Fibroblast of skin of left biceps (primary cell): ENCODE measurements at places on chromosomes 11 and 22.

DNA sequence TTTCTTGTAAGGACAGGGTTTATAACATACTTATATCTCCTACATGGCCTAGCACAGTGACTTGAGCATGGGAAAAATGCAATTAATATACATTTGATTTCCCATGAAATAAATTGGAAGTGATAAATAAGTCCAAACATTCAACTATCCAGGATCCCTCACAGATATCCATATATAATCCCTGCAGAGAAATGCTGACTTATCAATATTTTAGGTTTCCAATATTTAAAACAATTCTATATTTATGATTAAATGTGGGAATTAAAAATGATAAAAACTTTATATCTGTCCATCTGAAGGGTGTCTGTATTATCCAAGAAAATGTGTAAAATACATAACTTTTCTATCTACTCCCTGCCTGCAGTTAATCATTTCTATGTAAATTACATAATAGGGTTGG, 6.3 kb downstream of the OR10A4 start:
- DNase-seq: no peak

GRCh38 chr11:126547161-126547560, 191.7 kb downstream of the ST3GAL4 start:
- DNase-seq: peak; percentile 63

DNA sequence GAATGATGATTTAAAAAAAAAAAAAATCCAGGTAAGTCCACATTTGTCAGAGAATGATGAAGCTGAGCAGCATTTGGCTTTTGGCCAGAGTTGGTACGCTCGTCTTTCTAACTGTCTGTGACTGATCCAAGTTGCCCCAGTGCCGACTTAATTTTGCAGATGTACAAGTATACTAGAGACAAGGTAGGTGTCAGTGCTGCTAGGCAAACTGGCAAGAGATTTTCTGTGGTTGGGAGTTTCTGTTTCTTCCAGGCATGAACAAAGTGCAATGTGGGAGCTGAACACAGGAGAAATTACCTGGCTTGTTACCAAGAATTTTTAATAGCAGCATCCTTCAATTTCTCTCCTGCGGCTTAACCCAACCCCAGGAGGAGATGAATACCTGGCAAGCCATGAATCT, 307.7 kb downstream of the BUD13 start:
- no peak for DNase-seq

DNA sequence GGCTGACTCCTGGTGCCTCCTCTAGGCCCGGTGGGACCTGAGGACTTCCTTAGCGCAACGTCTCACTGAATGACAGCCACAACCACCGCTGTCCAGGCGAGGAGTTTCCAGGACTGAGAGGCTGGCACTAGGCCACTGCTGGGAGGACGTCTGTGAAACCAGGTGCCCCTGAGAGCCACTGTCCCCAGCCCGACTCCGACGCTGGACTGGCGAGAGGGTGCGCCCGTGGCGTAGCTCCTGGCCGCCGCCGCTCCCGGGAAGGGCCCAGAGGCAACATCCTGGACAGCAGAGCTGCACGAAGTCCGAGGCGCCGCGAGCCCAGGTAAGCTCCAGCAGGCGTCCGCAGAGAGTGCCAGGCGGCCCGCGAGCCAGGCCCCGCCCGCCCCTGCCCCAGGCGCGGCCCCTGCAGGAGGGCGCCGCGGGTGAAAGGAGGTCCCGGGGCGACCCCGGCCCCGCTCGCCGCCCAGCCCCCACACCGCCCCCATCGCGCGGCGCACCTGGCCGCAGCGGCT, 525 bp downstream of the DGCR2 start:
- no peak for DNase-seq

- DNase-seq: no peak
These were observed 65.2 kb upstream of the CTSC start for GRCh38 chr11:88402784-88403183.

- DNase-seq: no peak
These were observed 280.7 kb downstream of the BRD1 start for GRCh38 chr22:49546811-49547585.

GRCh38 chr22:50599816-50600455, 657 bp upstream of the MAPK8IP2 start:
- DNase-seq: no peak

GRCh38 chr11:75576499-75576918, 14.5 kb downstream of the SERPINH1 start:
- DNase-seq: no peak

DNA sequence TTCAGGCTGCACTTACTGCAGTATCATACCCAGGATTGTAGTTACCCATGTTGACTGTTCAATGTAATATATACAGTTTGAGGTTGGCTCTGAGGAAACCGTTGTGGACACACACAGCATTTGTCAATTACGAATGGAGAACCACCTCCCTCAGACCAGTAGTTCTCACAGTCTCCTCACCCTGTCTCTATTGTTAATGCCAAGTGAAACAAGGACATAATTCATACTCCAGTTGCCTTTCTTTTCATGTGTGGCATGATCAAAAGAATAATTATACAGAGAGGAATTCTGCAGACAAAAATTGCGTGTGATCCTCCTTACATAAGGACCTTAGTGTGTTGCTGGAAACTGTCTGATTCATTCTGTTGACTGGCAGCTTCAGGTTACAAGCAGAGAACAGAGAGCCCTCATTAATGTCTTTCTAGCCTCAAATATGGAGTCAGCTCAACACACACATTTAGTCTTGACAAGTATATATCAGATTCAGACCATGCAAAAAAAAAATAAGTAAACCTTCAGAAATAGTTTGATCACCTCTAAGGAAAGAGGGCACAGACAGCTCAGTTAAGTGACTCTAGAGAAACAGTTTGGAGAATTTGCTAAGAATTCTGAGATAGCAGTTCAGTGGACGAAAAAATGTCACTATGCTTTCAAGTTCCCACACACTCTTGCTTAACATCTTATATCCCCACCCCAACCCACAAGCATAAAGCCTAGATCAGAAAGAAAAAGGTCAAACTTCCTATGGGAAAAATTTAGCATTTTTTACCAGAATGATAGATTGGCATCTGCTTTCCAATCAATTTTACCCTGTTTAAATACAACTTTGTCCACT, 96.1 kb downstream of the MAML2 start:
- no peak for DNase-seq

DNA sequence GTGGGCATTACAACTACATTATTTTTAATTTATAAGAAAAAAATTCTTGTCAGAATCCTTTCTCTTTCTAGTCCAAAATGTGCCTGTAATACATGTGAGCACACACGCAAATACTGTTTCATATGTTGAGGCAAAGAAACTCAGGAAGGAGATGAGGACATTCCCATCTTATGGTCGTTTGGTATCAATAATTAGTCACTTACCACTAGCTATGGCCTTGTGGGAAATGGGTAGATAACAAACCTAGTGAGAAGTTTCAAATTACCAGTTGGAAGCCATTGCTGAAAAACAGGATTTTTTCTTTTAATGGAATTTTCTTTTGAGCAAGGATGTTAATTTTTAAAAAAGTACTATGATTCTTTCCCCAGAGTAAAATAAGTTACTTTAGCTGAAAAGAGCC, 25.7 kb downstream of the AMOTL1 start:
- no peak for DNase-seq

DNA sequence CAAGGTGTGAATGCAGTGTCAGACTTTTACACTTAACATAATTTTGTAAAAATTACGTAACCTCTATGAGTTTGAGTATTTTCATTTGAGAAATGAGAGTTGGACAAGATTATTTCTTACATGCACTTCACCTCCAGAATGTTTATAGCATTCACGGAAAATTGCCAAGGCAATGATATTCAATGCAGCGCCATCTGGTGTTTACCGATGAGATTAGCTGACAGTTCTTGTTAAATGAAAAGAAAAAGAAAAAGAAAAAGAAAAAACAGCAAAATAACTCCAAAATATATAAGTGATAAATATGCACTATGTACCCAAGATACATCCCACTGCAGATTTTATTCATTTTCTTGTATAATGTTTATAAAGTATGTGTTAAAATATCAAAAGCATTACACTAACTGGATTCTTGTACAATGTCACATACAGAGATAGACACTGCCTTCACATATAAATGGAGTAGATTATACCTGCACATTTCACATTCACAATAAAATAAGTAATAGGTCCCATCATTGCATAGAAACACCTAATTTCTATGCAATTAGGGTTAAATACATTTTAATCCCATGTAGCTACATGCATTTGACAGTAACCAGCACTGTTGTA, 976.3 kb upstream of the FAT3 start:
- DNase-seq: no peak

DNA sequence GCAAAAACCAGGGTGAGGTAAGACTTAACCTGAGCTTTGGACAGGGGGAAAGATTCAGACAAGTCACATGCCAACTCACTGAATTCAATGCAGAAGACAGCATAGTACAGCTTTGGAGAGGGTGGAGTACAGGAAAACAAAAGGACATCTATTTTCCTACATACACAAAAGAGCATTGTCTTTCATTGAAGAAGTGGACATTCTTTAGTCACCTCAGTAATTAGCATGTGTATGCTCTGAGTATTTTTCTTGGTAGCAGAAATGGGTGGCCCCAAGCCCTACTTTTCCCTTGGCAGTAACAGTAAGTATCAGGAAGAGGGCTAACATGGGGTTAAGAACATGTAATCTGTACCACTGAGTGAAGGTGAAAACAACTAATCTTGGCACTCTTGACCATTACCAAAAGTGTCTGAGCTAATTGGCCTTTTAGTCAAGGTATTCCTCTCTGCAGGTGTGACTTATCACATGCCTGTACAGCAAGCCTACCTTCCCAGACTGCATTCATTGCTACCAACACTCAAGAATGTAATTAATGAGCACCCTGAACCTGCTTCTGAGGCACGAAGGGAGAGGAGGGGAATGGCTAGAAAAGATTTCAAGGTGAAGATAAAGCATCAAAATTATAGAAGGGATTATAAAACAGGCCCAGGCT, 33.9 kb downstream of the SYTL2 start:
- DNase-seq: no peak

- no peak for DNase-seq
These were observed 12.6 kb downstream of the LMO1 start for GRCh38 chr11:8250981-8251615.

- DNase-seq: no peak
These were observed 24.0 kb downstream of the SLC43A1 start for GRCh38 chr11:57491371-57492061.

DNA sequence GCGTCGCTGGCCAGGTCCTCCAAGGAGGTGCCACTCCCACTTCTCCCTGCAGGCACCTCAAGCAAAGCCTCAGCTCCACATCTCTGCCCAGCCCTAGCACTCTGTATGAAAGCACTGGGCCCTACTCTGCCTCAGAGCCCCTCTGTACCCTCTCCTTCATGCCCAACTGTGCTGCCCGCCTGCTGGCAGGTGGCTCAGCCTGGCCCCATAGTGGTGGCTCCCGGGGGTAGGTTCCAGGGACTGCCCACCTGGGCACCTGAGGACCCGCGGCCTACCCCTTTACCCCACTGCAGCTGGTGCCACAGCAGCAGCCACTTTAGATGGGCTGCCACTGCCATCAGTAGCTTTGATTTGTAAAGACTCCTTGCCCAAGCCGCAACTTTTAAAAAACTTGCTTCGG, 1672.8 kb downstream of the LRRC4C start:
- DNase-seq: no peak

- DNase-seq: no peak
These were observed 455.0 kb upstream of the CCDC179 start for GRCh38 chr11:23315286-23315685.

DNA sequence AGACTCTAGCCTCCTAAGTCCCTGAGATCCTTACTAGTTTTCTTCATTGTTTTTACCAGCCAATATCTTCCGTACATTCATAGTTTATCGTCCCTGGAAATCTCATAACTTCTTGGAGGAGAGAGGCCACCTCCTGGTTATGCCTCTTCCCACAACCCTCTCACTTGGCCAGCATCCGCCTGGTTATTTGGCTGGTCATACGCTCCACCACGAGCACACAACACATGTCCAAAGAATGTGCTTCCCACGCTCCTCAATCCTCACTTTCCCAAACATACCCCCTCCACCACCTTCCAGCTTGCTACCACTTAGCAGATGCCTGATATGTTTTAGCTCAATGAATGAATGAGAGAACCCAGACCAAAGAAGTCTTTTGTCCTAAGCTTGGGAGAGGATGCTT, 83.5 kb upstream of the EIF3D start:
- no peak for DNase-seq

GRCh38 chr22:23649071-23649501, 17.0 kb upstream of the DRICH1 start:
- no peak for DNase-seq

GRCh38 chr22:28835630-28836189, 35.3 kb upstream of the XBP1 start:
- no peak for DNase-seq

- DNase-seq: no peak
These were observed 11.2 kb upstream of the MUC6 start for GRCh38 chr11:1047595-1048156.

GRCh38 chr11:102874852-102875251, at the start of gene MMP12:
Gene MMP12, minus strand, starts transcription at chr11:102874982. Its CDS starts 45 bp downstream, at chr11:102874937.
- no peak for DNase-seq

GRCh38 chr11:15199693-15200092, 85.0 kb downstream of the INSC start:
- DNase-seq: no peak

- peak; percentile 70 for DNase-seq
These were observed at the start of gene PATZ1 for GRCh38 chr22:31346255-31346732. Gene PATZ1, minus strand, starts transcription at chr22:31346346. Its CDS starts 744 bp downstream, at chr22:31345602.

- no peak for DNase-seq
These were observed 312.2 kb downstream of the BRD1 start for GRCh38 chr22:49515475-49515874.

DNA sequence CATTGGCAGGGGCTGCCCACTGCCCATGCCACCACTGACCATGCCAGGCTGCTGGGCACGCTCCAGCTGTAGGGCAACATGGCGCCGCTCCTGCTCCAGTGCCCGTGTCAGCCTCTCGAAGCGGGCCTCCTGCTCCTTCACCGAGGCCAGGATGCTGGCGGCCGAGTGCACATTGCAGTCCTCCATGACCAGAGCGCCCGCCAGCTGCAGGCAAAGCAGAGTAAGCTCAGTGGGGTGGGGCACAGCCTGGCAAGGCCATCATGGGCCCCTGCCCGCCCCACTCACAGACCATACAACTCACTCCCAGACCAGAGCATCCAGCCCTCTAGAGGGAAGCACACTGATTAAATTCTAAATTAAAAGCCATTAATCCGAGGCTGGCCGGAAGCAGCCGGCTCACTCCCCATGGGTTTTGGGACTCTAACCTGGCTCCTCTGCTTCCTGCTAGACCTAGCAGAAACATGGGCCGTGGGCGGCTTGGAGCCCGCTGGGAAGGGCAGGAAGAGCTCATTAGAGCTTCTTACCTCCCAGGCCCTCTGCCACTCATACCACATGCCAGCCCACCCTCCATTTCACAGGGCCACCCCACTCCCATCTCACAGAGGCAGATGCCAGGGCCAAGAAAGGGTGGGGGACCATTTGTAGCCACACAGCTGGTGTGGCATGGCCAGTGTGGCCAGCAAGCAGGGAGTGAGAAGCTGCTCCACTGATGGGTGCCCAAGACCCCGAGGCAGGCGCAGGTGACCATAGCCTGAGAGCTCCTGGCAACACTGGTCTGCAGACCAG, 25.8 kb downstream of the ARVCF start:
- no peak for DNase-seq

- DNase-seq: no peak
These were observed 326.6 kb upstream of the LRRC4C start for GRCh38 chr11:41786087-41786486.
